ENCODE measurements at places on chromosomes 4 and X.

DNA sequence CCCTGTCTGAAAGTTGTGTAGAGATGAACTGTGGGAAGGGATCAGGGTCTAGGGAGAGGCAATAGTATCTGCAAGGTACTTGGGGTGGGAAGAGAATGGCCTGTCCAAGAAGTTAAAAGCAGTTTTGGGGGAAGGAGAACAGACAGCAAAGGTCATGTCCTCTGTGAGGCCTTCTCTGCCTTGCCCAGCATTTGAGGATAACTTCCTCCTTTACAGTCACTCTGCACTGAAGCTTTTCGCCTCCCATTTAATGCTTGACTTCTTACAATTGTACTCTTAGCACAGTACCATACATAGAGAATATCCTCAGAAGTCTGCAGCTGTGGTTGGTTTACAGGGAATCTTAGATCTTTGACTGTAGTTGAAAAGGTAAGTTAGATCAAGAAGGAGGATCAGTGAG, 121.8 kb upstream of the AP1S2 start:
- no peak for DNase-seq

DNA sequence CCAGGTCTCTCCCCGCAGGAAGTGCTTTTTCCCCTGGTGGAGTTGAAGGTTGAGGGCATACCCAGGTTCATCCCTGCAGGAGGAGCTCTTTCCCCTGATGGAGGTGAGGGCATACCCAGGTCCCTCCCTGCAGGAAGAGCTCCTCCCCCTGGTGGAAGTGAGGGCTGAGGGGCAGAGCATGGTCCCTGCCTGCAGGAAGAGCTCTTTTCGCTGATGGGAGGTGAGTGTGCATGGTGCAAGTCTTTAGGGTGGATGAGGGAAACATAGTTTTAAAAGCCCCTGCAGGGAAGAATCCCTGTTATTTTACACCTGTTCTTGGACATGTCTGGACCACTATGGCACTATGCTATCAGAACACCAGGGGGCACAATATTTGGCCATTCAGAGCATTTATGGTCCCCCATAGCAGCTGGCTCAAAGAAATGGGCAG, 43.7 kb upstream of the PUDP start:
- peak; percentile 21 for DNase-seq

GRCh38 chr4:39812500-39812899, 114.6 kb downstream of the UBE2K start:
- DNase-seq: peak; percentile 11

GRCh38 chrX:70754169-70754848, 154.2 kb downstream of the TEX11 start:
- no peak for DNase-seq
